ENCODE measurements at places on chromosomes 6 and 20.

GRCh38 chr6:139323511-139324300 lies 31.9 kb upstream of the TXLNB start:
- no peak for DNase-seq

GRCh38 chr20:24543741-24544140 lies 74.3 kb downstream of the SYNDIG1 start:
- DNase-seq = no peak

- DNase-seq = no peak
These were observed 655.9 kb upstream of the MAN1A1 start for GRCh38 chr6:120005292-120005976.

GRCh38 chr6:126145351-126145750 lies 159.0 kb downstream of the TRMT11 start:
- no peak for DNase-seq

DNA sequence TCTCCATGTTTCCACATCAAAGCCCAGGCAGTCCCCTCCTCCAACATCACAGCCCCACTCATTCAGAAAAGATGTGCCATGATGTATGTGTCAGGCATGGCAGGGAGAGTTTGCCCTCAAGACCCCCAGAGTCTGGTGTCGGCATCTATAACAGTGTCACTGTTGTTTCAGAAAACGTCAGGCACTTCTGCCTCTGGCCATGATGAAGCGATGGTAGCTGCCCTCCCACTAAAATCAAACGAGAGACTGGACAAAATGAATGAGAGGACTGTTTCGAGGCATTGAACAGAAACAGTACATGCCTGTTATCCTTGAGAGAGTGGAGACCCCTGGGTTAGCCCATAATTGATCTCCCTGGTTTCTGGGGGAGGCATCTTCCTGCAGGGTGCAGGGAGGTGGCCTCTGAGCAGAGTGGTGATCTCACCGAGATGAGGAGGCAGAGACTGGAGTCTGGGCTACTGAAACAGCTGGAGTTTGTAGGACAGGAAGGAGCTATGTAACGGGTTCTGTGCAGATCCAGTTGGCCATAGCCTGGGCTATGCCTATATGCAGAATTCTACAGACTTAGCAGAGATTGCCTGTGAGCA lies 144.5 kb downstream of the SYCP2 start:
- no peak for DNase-seq

GRCh38 chr6:53437557-53438202 lies 88.9 kb upstream of the ELOVL5 start:
- peak; percentile 66 for DNase-seq

DNA sequence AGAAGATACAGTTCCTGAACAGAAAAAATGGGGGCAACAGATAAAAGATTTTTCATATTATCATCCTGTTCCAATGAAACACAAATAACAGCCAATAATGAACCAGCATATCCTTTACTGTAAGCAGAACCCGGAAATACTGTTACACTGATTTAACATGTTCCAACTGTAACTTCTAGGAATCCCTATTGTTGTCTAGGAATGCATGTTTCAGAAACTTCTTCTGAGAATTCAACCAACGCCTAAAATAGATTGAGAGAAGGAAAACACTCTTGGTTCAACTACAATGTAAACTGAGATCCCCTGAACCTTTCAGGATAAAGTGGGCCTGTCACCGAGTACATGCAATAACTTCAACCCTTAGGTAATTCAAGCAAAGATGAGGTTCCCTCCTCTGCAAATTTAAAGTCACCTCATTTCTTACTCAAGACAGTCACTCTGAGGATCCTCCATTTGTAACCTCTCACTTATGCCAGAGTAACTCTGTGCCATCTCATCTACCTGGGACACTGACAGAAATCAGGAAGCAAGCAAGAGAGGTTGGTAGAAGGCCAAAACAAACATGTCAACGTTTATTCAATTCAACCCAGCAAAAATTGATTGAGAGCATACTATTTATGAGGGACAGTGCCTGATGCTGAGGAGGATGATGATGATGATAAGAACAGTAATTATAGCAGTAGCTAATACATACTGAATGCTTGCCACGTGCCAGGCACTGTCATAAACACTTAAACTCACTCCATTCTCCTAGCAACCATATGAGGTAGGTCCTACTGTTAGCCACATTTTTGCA lies 14.1 kb downstream of the UBE3D start:
- DNase-seq = peak; percentile 24

DNA sequence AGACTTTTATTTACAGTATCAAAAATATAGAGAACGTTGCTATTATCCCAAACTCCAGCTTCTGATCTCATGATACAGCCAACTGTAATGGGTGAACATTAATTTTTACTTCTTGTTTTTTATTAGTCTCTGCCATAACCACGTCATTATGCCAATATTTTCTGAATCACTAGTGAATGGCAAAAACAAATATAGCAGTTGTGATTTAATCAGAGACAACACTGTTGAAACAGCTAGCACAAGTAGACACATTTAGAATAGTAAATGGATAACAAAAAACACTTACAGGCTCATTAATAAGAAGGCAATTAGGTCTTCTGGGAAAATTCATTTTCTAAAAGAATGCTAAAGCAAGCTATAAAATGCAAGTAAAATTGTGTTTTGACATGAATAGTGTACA lies 8.1 kb downstream of the PTPRK start:
- DNase-seq = no peak

DNA sequence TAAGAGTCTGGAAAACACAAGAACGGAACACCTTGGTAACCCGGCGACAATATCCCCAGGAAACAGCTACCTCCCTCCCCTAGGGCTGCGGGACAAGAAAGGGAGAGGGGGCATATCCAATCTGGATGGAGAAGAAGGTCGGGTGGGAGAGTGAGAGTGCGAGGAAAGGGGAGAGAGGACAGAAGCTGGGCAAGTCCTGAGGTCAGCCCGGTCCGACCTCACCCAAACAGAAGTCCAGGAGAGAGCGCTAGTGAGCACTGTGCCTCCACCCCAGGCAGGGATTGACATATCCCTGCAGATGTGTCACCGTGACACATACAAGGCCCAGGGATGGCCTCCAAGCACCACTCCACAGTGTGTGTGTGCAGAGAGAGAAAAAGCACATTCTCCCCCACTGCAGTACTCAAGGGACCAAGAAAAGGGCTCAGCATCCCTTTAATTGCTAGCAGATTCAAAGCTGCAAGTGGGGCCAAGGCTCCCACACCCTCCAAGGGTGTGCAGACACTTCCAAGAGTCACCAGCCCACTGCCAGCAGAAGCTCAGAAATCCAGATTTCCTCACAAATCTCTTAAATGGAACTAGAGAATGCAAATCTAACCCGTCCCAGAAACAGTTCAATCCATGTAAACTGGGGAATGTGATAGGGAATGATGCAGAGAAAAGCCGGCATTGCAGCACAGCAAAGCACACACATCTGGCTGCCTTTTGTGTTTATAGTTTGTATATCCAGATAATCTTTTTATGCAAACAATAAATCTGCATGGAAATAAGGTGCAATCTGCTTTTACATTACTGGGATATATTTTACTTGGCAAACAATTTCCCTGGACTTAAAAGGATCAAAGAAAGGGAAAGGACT lies 3.1 kb downstream of the PXDC1 start:
- peak; percentile 18 for DNase-seq
